ENCODE measurements at places on chromosomes 6 and 20.

DNA sequence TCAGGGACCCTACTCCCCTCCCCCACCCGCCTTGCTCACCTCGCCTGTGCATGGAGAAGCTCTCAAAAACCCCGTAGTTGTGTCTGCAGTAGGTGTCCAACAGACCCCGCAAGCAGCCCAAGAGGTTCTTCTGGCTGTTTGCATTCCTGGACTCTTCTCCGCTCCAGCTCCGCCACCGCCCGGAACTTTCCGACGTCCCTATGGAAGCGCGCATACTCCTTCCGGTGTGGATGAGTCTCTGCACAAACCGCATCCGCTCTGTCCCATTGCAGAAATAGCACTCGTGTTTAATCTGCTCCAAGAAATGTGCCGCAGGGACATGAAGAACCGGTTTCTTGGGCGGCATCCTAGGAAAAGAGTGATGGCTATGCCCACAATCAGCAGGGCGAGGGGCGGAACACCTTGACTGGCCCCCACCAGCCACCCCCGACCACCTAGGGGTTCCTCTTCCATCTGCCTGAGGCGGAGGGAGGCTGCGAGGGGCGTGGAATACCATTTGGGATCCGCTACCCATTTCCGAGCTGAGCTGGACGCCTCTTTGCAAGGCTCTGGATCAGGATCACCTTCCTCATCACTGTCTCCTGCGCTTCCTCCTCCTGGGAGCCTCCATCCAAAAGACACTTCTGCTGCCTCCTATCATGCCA is 20.2 kb downstream of the HLA-DRA start:
- DNase-seq: no peak

DNA sequence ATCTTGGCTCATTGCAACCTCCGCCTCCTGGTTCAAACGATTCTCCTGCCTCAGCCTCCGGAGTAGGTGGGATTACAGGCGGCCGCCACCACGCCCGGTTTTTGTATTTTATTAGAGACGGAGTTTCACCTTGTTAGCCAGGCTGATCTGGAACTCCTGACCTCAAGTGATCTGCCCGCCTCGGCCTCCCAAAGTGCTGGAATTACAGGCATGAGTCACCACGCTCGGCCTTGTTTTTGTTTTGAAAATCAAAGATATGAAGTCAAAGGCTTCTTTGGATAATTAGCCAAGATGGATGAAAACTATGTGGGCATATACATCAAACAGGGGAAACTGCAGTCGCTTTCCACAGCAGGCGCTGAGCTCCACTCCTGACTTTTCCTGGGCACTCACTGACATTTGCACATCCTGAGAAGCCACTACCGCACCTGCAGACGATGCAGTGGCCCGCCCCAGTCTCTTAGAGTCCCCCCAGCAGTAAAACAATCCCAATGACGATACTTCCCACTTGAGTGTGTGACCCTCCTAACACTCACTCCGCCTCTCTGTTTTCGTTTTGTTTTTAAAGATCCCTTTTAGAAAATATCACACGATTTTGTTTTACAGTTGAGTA is 44.1 kb downstream of the GJA1 start:
- DNase-seq: no peak

- no peak for DNase-seq
Measured at GRCh38 chr6:40610229-40610628, 23.1 kb upstream of the LRFN2 start.

- no peak for DNase-seq
Measured at GRCh38 chr6:170289180-170289931, 1.5 kb downstream of the DLL1 start.

Data from neuronal stem cell (in vitro differentiated cells).